ENCODE measurements at places on chromosomes 2 and 18. TPM values are rescaled to one million over a fixed set of nuclear protein-coding genes. Genes with fewer than 3 reads are reported as not detected.

Gene SCG2
- 1.3 TPM for total RNA-seq

Gene KCNJ3
- total RNA-seq = not detected

Gene SKOR2
- total RNA-seq = not detected

Gene CHRND
- total RNA-seq = not detected

Gene DPYSL5
- not detected for total RNA-seq

Gene LINC00305
- not detected for total RNA-seq

Gene COL4A3
- not detected for total RNA-seq

Gene CYP1B1
- total RNA-seq = not detected

Gene DRC1
- total RNA-seq = 0.13 TPM

Gene PAX8
- 2.1 TPM for total RNA-seq

Gene PARD6G
- total RNA-seq = 1.9 TPM

Data from mammary microvascular endothelial cell (primary cell).